Type B pancreatic cell (in vitro differentiated cells): ENCODE measurements at places on chromosomes 11 and 22.

- H3K4me3 ChIP-seq = no peak overlapping the region
- H3K27ac ChIP-seq = no peak overlapping the region
- DNase-seq = no peak
- peaks cover 2% of the 10 kb centered on the region for H3K36me3 ChIP-seq
Observed at GRCh38 chr11:71370895-71371673, 77.1 kb downstream of the DHCR7 start.

DNA sequence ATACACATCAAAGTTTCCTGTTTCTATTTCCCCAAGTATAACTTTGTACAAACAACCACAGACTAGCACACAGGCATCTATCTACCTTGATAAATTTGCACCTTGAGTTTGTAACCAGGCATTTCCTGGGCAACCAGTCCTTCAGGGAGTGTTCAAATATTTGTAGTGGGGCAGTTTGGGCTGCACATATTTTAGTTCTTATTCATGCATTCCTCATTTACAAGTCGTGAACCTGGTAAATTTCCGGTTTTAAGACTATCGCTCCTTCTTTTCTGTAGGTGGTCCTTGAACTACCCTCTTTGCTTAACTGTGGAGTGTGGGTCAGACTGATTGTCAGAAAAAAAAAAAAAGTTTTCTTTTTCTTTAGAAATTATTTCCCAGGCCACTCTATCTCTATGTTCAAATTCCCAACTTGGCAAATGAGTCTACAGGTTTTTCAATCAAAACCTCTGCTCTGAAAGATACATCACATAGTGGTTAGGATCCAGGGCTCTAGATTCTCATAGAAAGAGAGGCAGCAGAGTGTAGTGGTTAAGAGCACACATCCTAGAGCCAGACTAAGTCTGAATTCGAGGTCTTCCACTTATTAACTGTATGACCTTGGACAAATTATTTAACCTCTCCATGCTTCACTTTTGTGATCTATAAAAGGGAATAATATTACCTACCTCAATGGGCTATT, 201.5 kb downstream of the SOX6 start:
- no peak for DNase-seq
- no peaks in the 10 kb centered on the region for H3K36me3 ChIP-seq
- peak overlapping the region; percentile 66 for H3K4me3 ChIP-seq

- H3K27me3 ChIP-seq = no peaks in the 10 kb centered on the region
- no peak overlapping the region for H3K4me3 ChIP-seq
- no peak overlapping the region for H3K27ac ChIP-seq
- H3K36me3 ChIP-seq = peaks cover 4% of the 10 kb centered on the region
Observed at GRCh38 chr11:72685560-72686480, 11.6 kb upstream of the PDE2A start.

DNA sequence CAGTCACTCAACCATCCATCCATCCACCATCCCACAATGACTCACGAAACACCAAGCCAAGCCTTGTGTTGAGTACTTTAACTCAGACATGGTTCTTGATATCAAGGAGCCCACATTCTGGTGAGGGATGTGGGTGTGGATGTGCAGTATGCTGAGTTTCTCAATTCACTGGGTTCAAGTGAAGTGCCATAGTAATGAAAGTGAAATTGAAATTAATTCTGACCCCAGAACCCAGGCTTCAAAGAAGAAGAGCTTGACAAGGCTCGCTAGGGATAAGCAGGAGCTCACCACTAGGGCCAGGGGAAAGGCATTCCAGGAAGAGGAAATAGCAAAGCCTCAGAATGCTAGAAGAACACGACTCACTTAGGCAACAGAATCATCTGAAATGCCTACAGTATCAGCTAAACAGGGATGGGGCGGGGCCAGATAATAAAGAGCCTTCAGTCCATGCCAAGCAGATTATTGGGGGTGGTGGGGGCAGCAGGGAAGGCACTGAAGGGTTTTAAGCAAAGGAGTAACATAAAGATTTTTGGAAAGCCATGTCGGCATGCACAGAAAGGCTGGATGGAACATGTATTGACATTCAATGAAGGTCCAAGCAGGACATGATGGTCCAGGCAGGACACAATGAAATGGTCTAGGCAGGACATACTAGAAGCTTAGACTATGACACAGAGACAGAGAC, 37.2 kb downstream of the RTL6 start:
- no peak overlapping the region for H3K4me3 ChIP-seq
- no peaks in the 10 kb centered on the region for H3K36me3 ChIP-seq
- DNase-seq = no peak
- no peaks in the 10 kb centered on the region for H3K4me1 ChIP-seq
- H3K27me3 ChIP-seq = peaks cover 3% of the 10 kb centered on the region
- no peak overlapping the region for H3K27ac ChIP-seq

GRCh38 chr11:65506772-65507505, 8.1 kb downstream of the MALAT1 start:
- peaks cover 37% of the 10 kb centered on the region for H3K36me3 ChIP-seq
- H3K4me1 ChIP-seq = peaks cover 43% of the 10 kb centered on the region
- no peak for DNase-seq

GRCh38 chr11:78737891-78738290, 163.2 kb upstream of the NARS2 start:
- H3K4me1 ChIP-seq = peaks cover 4% of the 10 kb centered on the region
- peaks cover 19% of the 10 kb centered on the region for H3K36me3 ChIP-seq
- H3K27me3 ChIP-seq = no peaks in the 10 kb centered on the region
- DNase-seq = no peak

- no peaks in the 10 kb centered on the region for H3K27me3 ChIP-seq
- H3K4me3 ChIP-seq = no peak overlapping the region
- peaks cover 30% of the 10 kb centered on the region for H3K36me3 ChIP-seq
- no peak overlapping the region for H3K27ac ChIP-seq
Observed at GRCh38 chr11:44133335-44133946, 38.0 kb downstream of the EXT2 start.
